Muscle of arm (tissue), 14 donors: ENCODE measurements at places on chromosomes 2 and 18. TPM values are rescaled to one million over a fixed set of nuclear protein-coding genes. Genes with fewer than 3 reads are reported as not detected.

DNA sequence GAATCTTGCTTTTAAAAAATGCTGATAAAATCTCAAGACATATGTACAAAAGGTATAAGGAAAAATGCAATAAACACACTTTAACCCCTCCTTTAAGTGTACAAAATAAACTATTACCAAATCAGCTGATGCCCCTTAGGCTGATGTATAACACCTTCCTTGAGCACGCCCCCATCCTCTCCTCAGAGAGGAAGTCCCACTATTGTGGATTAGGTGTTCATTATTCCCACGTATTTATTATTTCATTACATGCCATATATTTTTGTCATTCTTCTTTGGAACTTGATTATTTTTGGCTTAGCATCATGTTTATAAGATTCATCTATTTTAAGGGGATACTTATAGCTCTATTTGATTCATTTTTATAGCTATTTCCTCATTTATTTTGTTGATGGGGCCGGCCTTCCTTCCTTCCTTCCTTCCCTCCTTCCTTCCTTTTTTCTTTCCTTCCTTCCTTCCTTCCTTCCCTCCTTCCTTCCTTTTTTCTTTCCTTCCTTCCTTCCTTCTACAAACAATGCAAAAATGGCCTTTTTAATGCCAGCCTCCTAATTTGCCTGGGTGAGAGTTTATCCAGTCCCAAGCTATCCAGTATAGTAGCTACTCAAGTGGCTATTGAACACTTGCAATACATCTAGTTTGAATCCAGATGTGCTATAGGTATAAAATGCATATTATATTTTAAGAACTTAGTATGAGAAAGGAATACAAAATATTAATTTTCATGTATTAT, 4.0 kb downstream of the SERPINB13 start:
- no peak for DNase-seq

- no peak for DNase-seq
These were observed 439.3 kb upstream of the MAP2 start for GRCh38 chr2:208984376-208985090.

DNA sequence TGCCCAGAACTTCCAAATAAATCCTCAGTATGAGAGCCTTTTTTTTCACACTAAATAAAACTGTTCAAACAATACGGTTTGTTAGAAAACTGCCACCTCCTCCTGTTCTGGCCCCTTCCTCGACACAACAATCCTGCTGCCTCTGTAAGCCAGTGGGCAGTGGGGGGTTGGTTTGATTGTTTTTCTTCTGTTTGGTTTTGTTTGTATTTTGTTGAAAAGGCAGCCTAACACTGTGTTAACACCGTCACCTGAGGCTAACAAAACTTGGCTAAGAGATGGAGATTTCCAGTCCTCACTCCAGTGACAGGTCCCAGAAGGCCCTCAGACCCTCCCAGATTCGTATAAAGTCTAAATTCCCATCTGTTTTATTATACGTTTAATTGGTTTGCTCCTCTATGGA, 402.1 kb downstream of the ZNF521 start:
- no peak for DNase-seq

DNA sequence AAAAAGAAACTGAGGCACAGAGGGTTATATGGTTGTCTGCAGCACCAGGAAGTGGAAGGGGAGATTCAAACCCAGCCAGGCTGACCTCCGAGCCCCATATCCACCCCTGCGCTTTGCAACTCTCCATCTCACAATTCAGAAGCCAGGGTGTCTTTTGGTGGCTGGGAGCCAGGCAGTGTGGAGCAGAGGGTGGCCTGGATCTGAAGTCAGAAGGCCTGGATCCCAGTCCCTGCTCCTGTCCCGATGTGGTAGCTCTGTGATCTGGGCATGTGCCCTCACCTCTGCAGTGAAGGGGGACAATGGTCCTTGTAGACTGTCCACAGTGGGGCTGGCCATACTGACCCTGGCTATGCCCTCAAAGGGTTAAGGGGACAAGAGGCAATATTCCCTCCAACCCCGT, 57.0 kb downstream of the CIB4 start:
- no peak for DNase-seq

DNA sequence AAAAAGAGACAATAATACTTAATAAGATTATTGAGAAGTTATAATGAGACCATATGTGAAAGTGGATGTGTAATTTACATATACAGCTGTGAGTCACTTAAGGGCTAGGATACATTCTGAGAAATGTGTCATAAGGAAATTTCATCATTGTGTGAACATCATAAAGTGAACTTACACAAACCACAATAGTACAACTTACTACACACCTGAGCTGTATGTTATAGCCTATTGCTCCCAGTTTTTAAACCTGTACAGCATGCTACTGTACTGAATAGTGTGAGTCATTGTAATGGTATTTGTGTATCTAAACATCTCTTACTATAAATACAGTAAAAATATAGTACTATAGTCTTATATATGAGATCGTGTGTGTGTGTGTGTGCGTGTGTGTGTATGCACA, 1420.3 kb upstream of the PIK3C3 start:
- no peak for DNase-seq

Gene SPR
- polyA plus RNA-seq: 3.9 TPM
